ENCODE measurements at places on chromosomes 5 and 9. TPM values are rescaled to one million over a fixed set of nuclear protein-coding genes. Genes with fewer than 3 reads are reported as not detected.

The FAM153A gene
- total RNA-seq: 58.1 TPM

The GPX3 gene
- total RNA-seq: not detected

The GARIN3 gene
- total RNA-seq: 0.22 TPM

The OR1L8 gene
- not detected for total RNA-seq

The NINJ1 gene
- total RNA-seq: 121 TPM

The ZBED3 gene
- total RNA-seq: 11.4 TPM

The TMEM252 gene
- total RNA-seq: not detected

All from activated T-cell treated with anti-CD3 and anti-CD28 coated beads, Interleukin-2, amount 50 U/mL, for 72 hours (primary cell).